Stimulated activated CD4-positive, alpha-beta T cell treated with anti-CD3 and anti-CD28 coated beads, Interleukin-1b, Interleukin-23, amount 100 ng/mL, for 1 hour (primary cell): ENCODE measurements at places on chromosomes 3 and 15.

DNA sequence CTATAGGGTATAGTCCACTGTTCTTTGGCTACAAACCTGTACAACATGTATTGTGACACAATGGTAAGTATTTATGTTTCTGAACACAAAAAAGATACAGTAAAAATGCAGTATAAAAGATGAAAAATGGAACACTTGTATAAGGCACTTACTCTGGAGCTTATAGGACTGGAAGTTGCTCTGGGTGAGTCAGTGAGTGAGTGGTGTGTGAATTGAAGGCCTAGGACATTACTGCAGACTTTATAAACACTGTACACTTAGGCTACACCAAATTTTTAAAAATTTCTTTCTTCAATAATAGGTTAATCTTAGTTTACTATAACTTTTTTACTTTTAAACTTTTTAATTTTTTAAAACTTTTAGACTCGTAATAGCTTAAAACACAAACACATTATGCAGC lies 10.5 kb upstream of the PDZRN3 start:
- no peak for DNase-seq

- no peak for DNase-seq
Measured at GRCh38 chr15:63509955-63510940, 5.9 kb downstream of the USP3 start.

- DNase-seq: no peak
Measured at GRCh38 chr3:189625071-189625470, 6.1 kb upstream of the TP63 start.

DNA sequence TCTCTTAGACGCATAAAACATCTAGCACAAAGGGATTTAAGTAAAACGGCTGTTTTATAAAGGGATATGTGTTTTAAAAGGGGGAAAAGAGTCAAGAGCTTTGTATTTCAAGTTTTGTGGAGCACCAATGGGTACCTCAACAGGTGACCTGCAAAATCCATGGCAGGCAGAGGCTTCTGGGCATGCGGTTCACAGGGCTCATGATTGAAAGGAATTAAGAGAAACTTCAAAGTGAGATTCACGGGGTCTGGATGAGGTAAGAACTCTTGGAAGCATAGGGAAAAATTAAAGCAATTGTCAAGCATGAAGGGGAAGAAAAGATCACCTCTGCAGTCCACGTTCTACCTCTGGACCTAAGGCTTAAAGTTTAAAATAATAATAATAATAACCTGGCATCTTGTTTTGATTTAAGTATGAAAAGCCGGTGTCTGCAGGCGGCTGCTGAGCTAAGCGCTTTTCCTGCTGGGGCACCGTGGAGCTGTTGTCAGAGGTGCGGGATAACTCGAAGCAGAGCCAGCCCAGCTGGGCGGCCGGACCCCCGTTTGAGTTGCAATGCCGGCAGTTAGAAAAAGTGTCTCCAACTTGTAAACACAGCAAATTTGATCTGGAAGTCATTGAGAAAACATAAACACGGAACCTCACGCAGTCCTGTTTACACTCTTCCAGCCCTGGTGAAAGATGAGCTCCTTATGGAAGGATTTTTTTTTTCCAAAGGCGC lies 40.5 kb downstream of the HES1 start:
- DNase-seq: no peak

GRCh38 chr3:11544412-11545181 lies 99.1 kb downstream of the VGLL4 start:
- no peak for DNase-seq

DNA sequence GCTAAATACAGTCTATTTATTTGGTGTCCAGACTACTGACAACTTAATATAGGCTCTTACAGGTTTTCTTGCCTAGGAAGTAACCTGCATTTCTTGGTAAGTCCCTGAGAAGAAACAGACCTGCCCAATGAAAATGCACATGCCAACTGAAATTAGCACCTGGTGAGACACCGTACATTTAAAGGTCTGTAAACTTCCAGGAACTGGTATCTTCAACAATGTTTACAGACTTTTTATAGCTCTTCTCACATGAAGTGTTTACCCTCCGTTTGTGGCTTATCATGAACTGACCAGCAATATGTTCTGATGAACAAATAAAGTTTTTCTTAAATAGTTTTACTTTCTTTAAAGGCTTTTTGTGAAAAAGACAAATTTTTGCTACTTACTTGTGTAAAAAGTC lies 93.3 kb downstream of the PCCB start:
- no peak for DNase-seq

DNA sequence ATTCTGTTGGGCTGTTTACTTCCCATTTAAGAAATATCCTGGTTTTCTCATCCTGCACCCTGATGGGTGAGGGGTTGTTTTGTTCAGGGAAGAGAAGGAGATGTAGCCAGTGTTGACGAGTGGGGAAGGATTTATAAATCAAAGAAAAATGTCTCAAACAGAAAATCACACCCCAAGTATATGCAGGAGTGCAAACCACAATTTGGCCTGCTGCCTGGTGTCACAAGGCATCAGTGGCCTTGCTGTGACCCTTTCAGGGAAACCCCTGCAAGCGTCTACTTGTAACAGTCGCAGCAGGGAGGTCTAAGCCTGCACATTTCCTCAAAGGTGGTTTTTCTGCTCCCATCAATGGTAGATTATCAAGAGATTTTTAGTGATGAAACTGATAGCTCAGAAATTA lies 132.6 kb upstream of the LRRN1 start:
- no peak for DNase-seq

- DNase-seq: no peak
Measured at GRCh38 chr15:45448066-45448915, 69.9 kb upstream of the GATM start.

GRCh38 chr3:188890572-188891270 lies 281.1 kb upstream of the TPRG1 start:
- no peak for DNase-seq

DNA sequence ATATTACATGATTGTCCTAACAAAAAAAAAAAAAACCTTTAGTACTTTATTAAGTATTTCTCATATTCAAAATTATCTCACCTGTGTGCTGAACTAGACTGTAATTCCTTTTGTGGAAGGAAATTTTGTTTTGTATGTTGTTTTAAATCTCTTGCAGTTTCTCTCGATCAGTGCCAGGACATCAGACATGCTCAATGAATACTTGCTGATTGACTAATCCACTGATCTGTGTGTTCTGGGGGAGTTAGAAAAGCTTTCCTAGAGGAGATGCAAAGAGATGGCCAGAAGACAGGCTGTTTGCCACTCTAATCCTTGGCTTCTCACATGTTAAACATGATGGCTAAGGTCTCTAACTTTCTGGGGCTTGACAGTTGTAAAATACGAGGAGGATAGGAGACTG lies 233.3 kb upstream of the NR2E3 start:
- no peak for DNase-seq

DNA sequence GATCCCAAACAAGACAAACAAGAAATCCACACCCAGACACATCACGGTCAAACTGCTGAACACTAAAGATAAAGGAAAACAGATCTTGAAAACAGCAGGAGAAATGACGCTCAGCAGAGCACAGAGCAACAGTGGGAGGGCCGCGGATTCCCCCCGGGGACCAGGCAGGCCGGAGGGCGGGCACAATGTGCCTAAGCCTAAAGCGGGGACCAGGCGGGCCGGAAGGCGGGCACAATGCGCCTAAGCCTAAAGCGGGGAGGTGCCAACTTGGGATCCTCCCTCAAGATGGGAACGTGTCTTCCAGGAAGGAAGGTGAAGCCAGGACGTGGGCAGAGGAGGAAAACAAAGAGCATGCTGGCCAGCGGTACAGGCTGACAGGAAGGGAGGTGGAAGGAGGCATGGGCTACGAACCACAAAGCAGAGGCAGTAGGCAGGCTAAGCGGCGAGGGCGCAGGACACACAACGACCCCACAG lies 31.1 kb downstream of the CYFIP1 start:
- no peak for DNase-seq

- DNase-seq: no peak
Measured at GRCh38 chr15:67184208-67184925, 70.1 kb downstream of the AAGAB start.

- DNase-seq: no peak
Measured at GRCh38 chr3:6680119-6680806, 180.7 kb upstream of the GRM7 start.

DNA sequence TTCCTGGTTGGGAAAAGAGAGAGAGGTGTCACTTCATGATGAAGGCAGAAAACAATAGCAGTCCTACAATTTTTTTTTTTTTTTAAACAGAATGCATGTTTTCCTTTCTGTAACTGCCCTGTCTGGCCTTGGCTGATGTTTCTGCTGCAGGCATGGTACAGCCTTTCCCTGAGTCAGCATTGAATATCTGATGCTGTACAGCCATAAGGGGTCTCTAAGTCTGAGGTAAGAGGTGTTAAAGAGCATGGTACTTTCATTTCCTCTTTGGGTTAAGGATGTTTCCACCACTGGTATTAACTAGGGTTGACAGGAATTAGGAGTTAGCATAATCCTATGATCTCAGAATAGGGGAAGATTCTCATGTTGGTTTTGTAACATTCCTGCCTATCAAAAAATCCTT lies 147.4 kb downstream of the CHST2 start:
- no peak for DNase-seq

DNA sequence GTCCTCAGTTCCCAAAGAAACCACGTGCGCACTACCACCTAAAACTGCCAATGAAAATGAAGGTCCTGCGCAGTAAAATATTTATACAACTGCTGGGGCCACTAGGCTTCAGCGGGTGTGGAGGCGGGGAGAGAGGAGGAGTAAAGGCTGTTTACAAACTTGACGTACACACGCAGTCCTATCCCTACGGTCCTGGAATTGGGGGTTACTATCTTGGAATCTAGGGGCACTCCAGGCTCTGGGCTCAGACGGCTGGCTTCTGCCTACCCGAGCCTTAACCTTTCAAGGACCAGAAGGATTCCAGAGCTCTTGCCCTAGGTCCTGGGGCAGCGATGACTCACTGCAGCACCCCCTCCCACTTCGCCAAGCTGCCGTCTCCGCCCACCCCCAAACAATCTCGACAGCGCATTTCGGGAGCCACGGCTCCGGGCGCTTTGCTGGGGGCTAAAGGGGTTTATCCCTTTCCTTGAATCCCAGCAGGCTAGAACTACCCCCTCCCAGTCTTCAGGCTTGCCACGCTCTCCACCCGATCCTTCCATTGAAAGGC lies 3.0 kb downstream of the ADAMTS9 start:
- no peak for DNase-seq

DNA sequence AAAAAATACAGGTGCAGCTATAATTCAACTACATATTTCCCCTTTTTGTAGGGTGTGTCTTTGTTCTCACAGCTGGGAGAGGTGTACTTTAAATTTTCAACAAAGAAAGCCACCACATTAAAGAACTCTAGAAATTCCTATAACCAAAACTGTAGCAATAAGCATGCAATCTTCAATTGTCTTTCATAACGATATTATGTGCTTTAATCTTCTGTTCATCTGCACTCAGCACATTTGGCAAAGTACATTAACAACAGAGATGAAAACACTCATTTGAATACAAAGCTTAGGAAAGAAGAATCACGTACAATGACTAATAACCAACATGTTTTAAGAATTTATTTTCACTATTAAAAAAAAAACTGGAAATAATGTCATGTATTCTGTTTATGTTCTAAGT lies 1025.8 kb downstream of the ROBO1 start:
- DNase-seq: no peak

GRCh38 chr15:68234060-68234459 lies 4.5 kb upstream of the CLN6 start:
- no peak for DNase-seq

GRCh38 chr3:127307112-127307835 lies 19.4 kb upstream of the PRR20G start:
- DNase-seq: no peak

GRCh38 chr3:99885851-99886250 lies 68.2 kb downstream of the CMSS1 start:
- no peak for DNase-seq

GRCh38 chr15:72302955-72303354 lies 17.0 kb downstream of the CELF6 start:
- no peak for DNase-seq

DNA sequence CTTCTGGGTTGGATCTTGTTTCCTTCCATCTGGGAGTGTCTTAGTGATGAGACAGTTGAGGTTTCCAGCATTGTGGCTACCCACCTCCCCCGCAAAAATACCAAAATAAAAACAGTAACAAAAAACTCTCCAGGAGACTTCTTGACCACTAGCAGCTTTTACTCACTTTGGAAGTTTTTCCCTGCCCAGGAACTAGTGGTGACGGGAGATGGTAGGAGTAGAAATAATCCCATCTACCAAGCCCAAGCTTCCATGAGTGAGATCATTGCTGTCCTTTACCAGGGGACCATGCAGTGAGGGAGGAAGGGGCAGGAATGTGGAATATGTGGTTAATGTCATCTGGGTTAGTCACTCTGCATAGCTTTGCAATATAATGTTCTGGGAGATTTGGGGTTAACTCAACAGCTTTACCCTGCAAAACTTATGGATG lies 187.7 kb downstream of the ITPR1 start:
- DNase-seq: no peak

- DNase-seq: no peak
Measured at GRCh38 chr15:72585476-72586058, 68.9 kb upstream of the GOLGA6B start.

- DNase-seq: no peak
Measured at GRCh38 chr15:74523982-74524381, 17.0 kb upstream of the ARID3B start.

GRCh38 chr15:48190932-48191573 lies 412 bp upstream of the CTXN2 start:
- no peak for DNase-seq

- no peak for DNase-seq
Measured at GRCh38 chr15:78424673-78425072, 13.3 kb upstream of the IREB2 start.

- DNase-seq: no peak
Measured at GRCh38 chr15:52114261-52115055, 1.9 kb upstream of the BCL2L10 start.

DNA sequence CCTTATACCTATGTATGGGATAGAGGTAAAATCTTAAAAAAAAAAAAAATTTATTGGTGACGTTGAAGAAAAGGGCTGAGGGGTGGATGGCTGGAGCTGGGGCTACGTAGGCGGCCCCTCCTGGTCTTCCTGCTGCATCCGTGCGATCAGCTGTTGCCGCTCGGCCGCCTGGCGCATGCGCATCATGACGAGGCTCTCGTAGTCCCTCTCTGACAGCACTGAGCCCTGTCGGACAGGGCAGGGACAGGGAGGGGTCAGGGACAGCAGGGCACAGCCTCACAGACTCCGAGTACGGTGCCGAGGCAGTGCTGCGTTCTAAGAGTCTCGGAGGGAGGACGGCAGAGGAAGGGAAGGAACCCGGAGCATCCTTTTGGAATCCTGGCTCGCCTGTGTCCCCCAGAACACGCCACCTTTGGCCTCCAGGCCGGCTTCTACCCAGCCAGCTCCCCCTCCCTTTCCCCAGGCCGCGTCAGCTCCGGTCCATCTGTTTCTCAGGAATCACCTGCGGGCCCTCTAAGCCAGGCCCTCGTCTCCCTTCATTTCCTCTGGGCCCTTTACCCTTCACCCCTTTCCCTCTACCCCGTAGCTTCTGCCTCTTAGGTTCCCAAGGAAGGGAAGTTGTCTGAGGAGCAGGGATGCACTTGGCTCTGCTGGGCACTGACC lies 1.8 kb upstream of the C15orf62 start:
- no peak for DNase-seq

DNA sequence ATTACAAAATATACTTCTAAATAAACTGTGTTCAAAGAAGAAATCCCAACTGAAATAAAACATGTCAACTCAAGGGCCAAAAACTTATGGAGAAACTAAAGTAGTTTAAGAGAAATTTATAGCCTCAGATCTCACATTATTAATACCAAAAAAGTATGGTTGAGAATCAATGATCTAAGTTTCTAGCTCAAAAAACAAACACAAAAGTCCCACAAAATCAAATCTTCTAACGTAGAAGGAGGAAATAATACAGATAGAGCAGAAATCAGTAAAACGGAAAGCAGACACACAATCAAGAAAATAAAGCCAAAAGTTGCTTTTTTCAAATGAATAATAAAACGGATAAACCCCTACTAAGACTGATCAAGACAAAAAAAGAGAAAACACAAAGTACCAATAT lies 2.9 kb downstream of the SUSD5 start:
- no peak for DNase-seq
